Stimulated activated CD4-positive, alpha-beta T cell treated with anti-CD3 and anti-CD28 coated beads, Interleukin-2, amount 100 ng/mL, for 48 hours (primary cell): ENCODE measurements at places on chromosomes 12 and 14.

DNA sequence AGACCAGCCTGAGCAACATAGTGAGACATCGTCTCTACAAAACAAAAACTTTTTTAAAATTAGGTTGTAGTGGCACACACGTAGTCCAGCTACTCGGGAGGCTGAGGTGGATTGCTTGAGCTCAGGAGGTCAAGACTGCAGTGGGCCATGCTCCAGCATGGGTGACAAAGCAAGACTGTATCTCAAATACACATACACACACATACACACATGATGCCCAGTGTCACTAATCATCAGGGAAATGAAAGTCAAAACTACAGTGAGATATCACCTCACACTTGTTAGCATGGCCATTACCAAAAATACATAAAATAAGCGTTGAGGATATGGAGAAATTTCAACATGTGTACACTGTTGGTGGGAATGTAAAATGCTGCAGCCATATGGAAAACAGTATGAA, 33.2 kb upstream of the KICS2 start:
- no peak for DNase-seq

GRCh38 chr12:46209914-46210872, 58.6 kb downstream of the SLC38A1 start:
- DNase-seq: peak; percentile 54

DNA sequence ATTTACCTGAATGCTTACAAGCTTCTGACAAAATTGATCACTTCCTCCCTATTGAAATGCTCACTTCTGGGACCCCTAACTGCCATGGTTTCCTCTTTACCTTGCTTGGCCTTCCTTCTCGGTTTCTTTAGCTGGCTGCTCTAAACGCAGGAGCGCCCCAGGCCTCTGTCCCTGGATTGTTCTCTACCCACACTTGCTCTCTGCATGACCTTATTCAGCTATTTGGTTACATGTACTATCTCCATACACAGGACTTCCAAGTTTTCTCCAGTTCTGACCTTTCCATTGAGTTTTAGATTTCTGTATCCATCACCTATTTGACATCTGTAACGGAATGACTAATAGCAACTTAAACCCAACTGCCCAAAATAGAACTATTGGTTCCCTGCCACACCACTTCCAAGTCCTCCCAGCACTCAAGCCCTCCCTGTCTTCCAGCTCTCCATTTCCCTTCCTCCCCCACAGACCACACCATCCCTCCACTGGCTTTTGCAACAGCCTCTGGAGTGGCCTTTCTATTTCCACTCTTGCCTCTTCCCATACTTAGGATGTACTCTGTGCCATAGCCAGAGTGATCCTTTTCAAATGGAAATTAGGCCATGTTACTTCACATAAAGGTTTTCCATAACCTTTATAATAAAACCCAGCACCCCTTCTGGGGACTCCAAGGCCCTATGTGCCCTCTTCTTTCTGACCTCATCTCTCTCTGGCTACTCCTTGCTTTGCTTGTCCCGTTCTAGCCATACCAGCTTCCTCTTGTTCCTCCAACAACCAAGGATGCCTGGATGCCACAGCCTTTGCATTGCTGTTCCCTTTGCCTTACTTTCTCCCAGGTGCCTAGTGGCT, 202.2 kb downstream of the AEBP2 start:
- no peak for DNase-seq

DNA sequence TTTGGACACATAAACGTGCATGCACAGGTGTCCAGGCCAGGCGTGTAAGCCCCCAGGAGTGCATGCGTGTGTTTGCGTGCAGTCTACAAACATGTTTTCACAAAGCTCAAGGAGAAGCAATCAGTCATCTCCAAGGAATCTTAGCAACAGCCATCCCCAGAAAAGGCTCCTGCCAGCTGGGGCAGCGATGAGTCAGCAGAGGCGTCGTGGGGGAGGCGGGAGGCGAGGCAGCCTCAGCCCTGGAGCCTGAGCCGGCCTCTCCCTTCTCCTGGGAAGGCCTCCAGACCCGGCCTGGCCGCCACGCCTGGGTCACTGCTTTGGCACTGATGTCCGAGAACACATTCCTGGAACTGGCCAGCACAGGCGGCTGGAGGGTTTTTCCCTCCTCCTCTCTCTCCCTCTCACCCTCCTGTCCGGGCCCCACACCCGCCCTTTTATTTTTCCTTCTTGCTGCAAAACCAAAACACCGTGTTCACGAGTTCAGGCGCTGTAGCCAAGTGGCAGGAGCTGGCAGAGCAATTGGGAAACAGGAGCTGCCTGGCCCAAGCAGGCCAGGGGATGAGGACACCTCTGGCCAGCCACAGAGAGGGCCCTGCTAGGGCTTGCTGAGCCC, 92.7 kb downstream of the LRRC74A start:
- no peak for DNase-seq

DNA sequence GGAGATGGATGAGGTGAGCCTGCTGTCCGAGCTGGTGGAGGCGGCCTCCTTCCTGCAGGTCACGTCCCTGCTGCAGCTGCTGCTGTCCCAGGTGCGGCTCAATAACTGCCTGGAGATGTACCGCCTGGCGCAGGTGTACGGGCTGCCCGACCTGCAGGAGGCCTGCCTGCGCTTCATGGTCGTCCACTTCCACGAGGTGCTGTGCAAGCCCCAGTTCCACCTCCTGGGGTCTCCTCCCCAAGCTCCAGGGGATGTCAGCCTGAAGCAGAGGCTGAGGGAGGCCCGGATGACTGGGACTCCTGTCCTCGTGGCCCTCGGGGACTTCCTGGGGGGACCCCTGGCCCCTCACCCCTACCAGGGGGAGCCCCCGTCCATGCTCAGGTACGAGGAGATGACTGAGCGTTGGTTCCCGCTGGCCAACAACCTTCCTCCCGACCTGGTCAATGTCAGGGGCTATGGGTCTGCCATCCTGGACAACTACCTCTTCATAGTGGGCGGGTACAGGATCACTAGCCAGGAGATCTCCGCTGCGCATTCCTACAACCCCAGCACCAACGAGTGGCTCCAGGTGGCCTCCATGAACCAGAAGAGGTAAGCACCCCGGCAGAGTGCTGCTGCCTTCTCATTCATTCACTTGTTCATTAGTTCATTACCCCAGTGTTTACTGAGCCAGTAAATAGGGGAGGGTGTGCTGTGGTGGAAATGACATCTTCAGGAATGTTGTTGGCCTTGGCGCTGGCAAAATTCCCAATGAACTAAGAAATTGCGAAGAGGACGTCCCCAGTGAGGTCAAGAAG, 774 bp upstream of the MANSC4 start:
- DNase-seq: no peak

DNA sequence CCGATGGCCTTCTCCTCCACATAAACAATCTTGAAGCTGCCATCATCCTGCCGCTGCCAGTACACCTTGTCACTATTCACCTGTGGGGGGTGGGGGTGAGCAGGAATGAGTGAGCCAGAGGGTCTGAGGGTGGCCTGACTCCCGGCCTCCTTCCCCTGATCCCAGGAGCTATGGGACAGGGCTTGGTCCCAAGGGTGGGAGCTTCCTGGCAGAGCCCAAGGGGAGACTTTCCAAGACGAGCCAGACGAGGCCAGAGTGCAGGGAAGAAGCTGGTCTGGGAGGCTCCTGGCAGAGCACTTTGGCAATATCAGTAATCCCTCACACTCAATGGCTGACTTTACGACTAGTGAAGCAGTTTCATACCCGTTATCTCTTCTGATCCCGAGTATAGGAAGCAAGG, 7.5 kb downstream of the TGM1 start:
- no peak for DNase-seq

DNA sequence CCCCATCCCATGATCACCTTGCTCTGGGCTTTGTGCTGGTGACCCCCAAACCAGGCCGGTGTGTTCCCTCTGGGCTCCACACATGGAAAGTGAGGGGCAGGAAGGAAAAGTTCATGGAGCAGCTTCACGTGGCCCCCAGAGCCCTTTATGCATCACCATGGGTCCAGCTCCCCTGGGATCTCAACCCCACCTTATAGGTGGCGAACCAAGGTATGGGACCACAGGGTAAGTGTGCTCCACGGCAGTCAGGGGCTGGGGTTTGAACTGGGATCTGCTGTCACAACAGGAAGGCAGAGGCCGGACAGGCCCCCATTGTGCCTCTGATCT, 7.4 kb upstream of the BEGAIN start:
- no peak for DNase-seq

DNA sequence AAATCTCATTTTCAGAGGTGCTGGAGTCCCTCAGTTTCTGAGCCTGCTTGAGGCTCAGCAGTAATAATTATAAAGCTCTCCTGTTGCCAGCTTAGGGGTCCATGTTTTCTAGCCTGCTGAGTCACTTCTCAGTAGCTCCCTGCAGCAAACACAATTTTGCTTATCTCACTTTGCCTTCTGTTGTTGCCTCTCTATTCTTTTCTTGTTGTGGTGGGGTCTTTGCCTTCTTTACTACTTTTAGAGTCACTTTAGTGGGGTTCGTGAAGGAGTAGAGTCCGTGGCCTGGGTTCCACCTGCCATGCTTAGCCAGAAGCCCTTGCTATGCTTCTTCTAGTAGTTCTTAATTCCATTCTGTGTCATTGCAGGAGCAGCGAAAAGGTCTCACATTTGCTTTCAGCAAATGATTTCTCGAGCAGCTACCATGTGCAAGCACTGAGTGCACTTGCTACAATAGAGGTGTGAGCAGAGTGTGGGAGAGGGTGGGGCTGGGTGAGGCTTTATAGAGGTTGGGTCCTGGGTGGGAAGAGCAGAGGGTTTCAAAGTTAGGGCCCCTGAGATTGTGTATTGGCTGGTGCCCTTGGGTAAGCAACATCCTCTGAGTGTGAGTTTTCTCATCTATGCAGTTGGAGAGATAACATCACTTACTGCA, 114.3 kb downstream of the ADCK1 start:
- no peak for DNase-seq

- DNase-seq: no peak
These were observed 30.8 kb upstream of the RIN3 start for GRCh38 chr14:92482621-92483319.

DNA sequence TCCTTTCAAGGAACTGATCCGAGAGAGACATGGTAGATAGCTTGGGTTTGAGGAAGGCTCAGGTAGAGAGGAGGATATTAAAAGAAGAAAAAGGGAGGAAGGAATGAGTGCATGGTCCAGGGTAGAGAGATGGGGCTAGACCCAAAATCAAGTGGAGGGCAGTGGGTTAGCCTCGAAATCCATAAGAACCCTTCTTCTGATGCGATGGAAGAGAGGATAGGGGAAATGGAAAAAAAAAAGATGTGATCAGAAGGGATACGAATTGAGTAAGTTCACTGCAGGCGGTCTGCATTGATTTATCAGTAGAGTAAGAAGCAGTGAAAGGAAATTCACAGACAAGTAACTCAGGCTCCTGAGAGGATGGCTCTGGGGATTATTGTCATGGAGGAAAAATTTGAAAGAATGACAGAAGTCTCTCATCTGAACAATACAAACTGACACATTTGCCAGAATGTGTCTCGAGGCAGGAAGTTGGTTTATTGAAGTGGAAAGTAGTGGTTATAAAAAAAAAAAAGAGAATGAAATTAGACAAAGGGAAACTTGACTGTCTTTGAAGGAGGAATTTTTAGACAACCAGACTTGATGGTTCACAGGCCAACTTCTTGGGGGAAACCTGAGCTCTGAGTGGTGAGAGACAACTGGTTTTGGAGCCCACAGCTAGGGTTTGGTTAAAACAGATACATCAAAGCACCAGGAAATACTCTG, 10.2 kb downstream of the PPFIBP1 start:
- DNase-seq: peak; percentile 15

DNA sequence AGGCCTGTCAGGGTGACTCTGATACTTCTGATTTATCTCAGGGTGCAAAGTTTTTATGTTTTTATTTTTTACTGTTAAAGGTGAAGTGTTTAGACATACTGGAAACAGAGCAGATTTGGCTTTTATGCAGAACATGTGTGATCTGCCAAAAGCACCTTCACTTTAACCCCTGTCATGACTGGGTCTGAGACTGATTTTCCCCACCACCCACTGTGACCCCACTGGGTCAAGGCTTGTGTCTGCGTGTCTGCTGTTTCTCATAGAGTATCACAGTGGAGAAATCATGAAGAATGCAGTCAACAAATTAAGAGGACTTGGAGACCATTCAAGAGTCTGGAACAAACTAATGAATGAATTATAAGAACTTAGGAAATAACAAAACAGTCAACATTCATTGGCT, 131.2 kb downstream of the SPTSSA start:
- DNase-seq: no peak

DNA sequence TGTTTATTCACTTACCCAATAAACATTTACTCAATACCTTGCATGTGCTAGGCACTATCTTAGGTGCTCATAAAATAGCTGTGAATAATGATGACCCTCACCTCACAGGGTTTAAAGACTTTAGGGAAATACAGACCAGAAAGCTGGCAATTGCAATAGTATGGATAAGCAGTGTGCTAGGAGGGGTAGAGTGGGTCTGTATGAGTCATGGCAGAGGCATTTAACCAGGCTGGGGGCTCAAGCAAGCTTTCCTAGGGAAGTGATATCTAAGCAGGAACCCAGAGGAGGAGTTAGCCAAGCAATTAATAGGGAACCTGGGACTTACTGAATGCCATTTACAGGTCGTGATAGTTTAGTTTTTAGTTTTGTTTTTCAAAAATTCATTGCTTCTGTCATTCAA, 123.9 kb upstream of the CCDC198 start:
- DNase-seq: no peak

GRCh38 chr12:19198272-19198671, 68.7 kb downstream of the PLEKHA5 start:
- DNase-seq: no peak

GRCh38 chr14:75986439-75986765, 839 bp downstream of the IFT43 start:
- DNase-seq: no peak

- no peak for DNase-seq
These were observed 77.2 kb upstream of the PRICKLE1 start for GRCh38 chr12:42666671-42667243.

DNA sequence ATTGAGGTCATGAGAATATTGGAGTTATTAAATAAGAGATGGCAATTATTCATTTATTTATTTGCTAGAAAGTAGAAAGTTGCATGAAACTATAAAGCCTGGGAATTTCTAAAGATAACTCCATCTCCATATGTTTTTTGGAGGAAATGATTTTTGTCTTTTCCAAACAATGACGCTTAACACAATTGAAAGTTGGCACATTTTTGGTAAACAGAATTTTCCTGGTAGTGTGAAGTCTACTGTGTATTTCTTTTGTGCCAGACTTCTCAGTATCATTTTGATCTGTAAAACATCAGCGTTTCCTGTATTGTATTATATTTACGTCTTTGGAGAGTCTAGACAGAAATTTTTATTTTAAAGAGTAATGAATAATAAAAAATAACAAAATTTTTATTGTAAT, 33.7 kb upstream of the PTPRB start:
- DNase-seq: no peak

DNA sequence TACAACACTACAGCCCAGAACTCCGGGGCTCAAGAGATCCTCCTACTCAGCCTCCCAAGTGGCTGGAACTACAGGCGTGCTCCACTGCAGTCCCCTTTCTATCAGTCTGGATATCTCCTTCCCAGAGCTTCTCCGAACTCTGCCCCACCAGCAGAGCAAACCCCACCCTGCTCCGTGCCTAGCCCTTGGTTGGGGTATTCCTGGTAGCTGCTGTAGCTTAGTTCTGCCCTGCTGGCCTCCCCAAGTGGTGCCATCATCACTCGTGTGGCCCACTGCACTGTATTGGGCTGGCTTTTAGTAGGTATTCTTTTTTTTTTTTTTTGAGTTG, 9.5 kb downstream of the HSP90AA1 start:
- DNase-seq: no peak
